Stimulated activated CD8-positive, alpha-beta memory T cell treated with anti-CD3 and anti-CD28 coated beads, Interleukin-4, amount 100 ng/mL, for 4 hours (primary cell): ENCODE measurements at places on chromosomes 5 and 9.

DNA sequence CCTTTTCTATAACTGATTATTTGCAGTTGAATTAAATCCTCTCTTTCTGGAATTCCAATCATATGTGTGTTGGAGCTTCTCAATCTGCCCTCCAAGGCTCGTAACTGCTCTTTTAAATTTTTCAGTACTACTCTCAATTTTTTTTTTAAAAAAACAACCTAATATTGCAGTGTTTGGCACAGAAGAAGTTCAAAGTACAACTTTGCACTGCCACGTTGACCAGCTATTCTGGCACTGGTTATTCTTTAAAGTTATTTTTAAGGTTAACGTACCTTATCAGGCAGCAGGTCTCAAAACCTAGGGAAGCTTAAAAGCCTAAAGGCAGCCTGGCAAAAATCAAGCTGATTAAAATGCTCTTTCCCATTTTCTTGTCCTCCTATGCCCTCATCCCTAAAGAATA is 120.5 kb downstream of the GHR start:
- no peak for DNase-seq

DNA sequence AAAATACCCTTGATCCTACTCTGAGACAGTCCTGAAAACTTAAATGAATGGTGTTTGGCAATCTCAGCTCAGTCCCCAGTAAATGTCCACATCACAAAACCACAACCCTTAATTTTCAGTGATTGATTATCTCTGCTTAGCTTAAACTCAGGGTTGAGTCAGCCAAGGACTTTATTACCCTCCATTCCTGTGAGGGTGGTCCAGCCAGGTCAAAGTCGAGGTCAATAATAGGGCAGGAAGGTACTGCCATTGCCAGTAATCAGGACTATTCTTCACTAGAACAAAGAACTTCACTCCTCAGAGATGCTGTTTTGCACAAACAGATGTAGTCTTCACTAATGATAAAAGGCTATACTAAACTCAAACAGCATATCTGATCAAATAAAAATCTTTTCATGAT is 499.4 kb downstream of the ISL1 start:
- no peak for DNase-seq

DNA sequence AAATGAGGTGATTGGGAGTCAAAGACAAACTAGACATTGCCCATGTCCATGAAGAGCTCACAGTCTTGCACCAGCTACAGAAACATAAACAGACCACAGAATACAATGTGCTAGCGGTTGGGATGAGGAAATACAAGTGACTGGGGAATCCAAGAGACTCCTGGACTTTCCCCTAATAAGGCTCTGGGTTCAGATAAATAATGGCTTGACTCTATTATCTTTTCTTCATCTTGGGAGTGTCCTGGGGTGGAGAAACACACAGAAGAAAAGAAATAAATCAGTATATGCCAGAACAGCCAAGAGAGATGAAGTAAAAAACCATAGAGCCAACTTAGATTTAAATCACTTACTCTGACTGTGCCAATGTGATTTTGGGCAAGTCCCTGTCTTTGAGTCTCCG is 227.8 kb downstream of the PAPPA start:
- DNase-seq = no peak

DNA sequence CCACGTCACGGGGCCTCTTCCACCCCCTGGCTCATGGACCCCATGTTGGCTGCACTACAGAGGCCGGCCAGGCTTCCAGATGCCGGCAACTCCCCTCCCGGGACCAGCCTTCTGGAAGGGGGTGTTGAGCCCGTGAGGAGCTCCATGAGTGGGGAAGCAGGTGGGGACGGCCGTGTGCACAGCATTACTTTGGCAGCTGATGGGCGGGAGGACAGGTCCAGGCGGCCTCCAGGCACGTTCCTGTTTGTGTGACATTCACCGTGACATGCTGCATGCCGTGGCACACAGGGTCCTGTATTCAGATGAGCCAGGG is 29.1 kb upstream of the ABO start:
- DNase-seq = no peak

- no peak for DNase-seq
Measured at GRCh38 chr5:80399526-80400239, 8.2 kb upstream of the ZFYVE16 start.

DNA sequence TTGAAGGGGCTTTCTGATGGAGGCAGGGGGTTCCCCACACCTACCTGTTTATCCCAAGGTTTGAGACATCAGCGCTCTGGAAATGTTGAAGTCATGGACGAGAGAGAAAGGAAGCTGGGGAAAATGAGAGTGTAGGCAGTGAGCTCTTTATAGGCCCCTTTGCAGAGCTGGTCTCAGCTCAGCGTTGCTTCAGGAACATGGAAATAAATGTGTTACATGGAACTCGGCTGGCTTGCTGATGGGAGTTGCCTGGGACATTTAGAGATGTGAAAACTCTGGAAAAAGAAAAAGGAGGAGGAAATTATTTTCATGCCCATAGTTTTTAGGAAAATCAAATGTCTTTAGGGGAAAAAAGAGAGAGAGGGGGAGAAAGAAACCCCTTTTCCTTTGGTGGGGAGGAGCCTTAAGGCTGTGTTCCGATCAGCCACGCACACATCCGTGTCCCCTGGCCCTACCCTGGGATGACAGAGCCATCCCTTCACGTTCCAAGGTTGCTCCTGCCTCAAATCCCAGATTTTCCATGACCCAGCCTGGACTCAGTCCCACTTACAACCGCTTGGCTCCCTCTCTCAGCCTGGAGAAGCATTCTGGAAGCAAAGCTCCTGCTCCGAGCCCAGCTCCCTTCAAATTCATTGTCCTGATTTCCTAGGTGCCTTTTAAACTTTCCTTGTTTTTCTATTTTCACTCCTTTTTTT is 78.3 kb downstream of the COL27A1 start:
- DNase-seq = no peak

- no peak for DNase-seq
Measured at GRCh38 chr9:133064241-133065069, 2.7 kb downstream of the CEL start.

GRCh38 chr9:112642126-112642525 is 75.8 kb downstream of the INIP start:
- DNase-seq = no peak

- DNase-seq = no peak
Measured at GRCh38 chr5:136190091-136190720, 2.8 kb downstream of the SMIM32 start.

DNA sequence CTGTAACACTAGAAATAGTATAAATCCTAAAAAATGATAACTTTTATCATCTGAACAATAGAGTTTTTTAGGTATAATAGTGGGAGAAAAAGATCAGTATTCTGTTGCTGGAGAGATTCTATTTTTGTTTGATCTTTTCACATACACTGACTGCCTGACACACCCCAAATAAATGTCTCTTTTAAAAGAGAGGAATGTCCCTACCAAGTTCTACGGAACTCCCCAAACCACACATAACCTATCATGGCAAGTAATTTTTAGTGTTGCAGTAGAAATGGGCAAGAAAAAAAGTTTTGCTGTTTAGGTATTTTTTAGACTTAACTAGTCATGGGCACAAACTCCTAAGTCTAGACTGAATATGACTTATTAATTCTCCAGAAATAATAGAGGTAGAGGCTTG is 139.1 kb downstream of the ELAVL2 start:
- no peak for DNase-seq

DNA sequence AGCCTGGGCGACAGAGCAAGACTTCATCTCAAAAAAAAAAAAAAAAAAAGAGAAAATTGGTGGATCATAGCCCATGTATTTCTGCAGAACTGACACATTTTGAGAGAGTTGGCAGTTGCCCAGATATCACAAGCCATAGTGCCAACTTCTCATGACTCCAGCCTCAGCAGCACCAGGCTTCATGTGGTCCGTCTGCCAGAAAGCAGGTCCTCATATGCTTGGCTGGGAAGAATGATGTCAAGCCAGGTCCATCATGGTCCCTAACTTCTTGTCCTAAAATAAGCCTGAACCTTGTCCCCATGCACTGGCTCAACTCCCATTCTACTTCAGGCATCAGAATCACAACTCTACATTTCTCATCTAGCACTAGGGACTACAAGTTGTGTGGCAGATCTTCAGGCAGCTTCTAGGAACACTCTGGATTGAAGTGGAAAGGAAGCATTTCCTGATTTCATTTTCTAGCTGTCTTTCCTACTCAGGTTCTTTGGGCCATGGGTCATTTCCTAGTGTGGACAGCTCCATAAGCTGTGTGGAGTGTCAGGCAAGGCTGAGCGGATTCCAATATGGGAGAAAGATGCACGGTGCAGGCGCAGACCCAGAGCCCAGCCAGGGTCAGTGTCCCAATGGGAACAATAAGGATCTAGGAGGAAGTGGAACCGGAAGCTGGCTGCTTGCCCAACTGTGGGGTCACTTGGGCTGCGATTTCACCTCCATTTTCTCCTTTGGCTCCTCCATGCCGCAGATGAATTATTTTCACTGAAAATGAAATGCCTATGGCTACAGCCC is 90.1 kb downstream of the LMNB1 start:
- DNase-seq = no peak

DNA sequence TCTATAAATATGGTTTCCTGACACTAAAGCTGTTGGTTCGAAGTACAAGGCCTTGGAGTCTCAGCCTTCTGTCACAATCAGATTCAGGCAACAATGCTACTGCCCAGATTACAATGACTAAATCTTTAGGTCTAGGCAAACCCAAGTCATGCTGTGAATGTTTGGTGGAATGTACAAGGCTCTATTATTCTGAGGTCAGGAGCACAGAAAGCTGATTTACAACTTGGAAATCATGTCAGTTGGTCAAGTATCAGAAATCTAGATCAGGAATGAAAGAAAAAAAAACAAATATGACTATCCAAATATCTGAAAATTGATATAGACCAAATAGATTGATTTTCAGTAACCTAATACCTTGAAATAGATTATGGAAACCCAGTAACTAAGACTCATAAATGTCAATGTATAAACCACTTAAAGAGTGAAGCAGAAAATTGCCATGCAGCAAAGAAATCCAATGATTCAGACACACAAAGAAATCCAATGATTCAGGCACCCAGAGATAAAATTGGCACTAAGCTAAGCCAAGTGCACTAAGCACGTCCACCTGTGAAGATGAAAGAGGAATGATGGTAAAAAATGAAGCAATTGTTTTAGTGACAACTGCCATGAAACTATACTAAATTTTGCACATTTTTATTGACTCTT is 588.0 kb upstream of the TUSC1 start:
- DNase-seq = no peak

GRCh38 chr9:100662122-100662521 is 84.2 kb downstream of the CAVIN4 start:
- DNase-seq = no peak

DNA sequence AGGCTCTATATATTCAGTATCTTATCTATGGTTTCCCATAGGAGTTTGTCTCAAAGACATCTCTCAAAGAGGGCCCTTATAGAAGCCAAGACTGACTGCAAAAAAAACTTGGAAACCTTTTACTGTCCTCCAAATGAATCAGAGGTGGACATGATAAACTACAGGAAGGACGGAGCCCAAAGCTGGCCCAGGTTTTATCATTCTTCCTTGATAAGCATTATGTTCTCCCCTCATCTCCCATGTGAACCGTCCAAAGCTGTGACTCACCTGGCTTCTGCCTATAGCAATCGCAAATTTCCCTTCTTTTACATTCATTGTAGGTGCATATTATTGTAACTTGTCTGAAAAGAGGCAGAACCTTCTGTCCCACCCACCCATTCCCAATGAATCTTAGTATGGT is 35.0 kb upstream of the NIM1K start:
- DNase-seq = no peak

GRCh38 chr5:55471468-55471867 is 63.3 kb downstream of the PLPP1 start:
- DNase-seq = no peak
